Hematopoietic multipotent progenitor cell treated with erythropoietin and hydrocortisone succinate and interleukin-3 and kit ligand, for 8 days (in vitro differentiated cells): ENCODE measurements at places on chromosomes 12 and 14.

GRCh38 chr12:113831016-113831415, 135.1 kb downstream of the RBM19 start:
- no peak for DNase-seq

GRCh38 chr12:25557830-25558436, 4.8 kb upstream of the LMNTD1 start:
- peak; percentile 53 for DNase-seq

GRCh38 chr12:27555361-27555760, 31.4 kb downstream of the PPFIBP1 start:
- DNase-seq: no peak

DNA sequence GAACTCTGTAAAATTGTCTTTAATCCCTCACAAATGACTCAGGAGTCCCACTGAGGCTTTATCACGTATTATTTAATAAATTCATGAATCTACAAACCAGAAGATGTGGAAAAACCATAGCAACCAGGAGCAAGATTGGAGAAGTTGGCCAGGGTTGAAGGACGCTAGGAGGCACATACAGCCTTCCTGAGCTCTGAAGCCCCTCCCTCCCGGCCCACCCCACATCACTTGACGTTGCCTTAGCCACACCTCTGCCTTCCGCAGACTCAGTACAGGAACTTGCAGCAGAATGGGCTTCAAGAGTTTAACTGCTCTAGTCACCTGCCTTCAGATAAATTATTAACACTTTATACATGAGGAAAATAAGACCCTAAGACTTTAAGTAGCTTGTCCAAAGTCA, 33.9 kb downstream of the SLC35F4 start:
- no peak for DNase-seq
